ENCODE measurements at places on chromosomes 13 and 19.
A peak's percentile ranks its signal among the peaks of the same experiment; 100 is the strongest.

DNA sequence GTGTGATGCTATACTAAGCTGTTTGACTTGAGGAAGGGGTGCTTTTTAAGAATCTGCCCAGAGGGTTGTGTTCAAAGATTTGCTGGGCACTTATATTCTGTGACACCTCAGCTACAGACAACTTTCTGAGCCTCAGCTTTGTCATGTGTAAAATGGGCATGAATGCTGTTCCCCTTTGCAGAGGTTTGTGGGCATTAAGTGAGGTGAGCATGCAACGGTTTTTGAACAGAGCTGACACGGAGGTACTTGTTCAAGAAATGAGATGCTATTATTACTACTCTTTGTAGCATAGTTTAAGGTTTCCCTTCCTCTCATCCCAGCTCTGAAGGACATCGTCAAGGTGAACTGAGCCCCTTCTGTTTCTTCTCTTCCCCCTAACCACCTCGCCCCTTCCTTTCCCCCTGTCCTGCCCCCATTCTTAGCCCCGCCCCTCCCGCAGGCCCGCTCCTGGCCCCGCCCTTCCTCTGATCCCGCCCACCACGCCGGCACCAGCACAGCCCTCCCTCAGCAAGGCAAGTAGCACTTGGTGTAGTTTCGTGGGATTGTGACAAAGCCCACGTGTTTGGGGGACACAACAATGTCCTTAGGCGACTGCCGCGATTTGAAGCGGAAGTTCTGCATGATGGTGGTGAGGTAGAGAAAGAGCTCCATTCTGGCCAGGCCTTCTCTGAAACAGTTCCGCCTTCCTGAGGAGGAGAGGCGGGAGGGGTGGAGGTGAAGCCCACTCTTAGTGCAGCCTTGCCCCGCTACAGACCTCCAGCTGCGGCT is 26.1 kb upstream of the CYP2A7 start:
- no peak for DNase-seq

GRCh38 chr13:31011901-31012654 is 79.6 kb downstream of the TEX26 start:
- peak; percentile 31 for DNase-seq

DNA sequence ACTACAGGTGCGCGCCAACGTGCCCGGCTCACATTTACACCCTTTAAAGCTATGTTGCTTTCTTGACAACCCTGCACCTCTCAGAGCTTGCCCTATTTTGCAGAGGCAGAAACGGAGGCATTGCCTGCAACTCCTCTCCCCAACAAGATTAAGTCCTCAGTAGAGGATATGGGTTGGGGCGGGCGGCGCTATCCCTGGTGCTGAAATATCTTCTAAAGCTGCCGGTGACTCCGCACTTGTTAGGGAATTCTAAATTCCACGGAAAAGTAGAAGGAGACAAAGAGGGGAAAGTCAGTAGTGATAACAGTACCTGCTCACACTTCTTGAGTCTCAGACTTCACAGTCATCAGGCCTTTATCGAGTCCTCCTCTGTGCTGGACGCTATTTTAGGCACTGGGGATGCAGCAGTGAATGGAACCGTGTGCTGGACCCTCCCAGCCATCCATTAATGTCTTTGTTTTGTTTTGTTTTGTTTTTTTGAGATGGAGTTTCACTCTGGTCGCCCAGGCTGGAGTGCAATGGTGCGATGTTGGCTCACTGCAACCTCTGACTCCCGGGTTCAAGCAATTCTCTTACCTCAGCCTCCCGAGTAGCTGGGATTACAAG is 18.0 kb downstream of the SLC5A5 start:
- no peak for DNase-seq

GRCh38 chr19:50551034-50551714 is 17.1 kb downstream of the LRRC4B start:
- DNase-seq: no peak

- no peak for DNase-seq
These were observed 224.2 kb upstream of the IRS2 start for GRCh38 chr13:110010404-110011138.

Measured in NCI-H69 (cell line).